ENCODE measurements at places on chromosomes 13 and 19.

DNA sequence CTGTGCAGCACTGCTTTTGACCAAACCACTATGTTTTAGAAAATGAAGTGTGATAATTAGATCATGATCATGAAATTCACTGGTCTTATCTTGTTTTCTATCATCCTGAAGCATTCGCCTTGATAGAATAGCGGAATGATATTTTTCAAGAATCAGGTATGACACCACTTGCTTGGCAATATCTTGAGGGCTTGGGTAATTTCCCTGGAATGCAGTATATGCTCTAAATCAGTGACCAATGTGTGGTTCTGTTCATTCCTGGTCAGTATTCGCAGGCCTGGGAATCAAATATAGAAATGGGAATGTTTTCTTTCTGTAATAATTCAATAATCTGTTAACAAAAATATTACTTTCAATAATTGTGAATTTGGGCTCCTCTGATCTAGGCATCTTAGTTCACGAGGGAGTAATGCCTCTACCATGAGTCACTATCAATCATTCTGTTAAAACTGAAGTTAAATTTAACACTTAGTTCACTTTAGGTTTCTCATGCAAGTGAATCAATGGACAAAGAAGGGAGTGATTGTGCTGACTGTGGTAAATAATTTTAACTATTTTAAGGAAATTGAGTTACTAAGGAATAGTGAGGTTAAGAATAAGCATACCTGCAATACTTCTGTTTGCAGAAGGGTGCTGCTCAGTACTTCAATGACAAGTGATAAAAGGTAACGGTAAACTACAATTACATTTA, 137.9 kb downstream of the PCDH20 start:
- no peak for DNase-seq

DNA sequence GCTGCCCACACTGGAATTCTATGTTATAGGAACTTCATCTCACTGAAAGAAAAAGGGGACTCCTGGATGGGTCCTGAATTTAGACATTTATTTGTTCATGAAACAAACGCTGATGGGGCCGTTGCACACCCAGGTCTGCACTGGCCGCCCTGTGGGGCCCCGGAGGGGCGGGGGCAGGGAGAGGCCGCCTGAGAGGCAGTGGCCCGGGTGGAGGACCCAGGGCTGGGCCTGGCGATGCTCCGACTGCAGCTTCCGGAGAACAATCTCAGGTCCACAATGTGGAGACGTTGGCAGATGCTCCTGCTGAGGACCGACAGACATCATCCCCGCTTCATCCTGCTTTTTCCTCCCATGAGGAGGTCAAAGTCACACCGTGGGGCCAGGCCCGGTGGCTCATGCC, 16.3 kb upstream of the PTBP1 start:
- no peak for DNase-seq

DNA sequence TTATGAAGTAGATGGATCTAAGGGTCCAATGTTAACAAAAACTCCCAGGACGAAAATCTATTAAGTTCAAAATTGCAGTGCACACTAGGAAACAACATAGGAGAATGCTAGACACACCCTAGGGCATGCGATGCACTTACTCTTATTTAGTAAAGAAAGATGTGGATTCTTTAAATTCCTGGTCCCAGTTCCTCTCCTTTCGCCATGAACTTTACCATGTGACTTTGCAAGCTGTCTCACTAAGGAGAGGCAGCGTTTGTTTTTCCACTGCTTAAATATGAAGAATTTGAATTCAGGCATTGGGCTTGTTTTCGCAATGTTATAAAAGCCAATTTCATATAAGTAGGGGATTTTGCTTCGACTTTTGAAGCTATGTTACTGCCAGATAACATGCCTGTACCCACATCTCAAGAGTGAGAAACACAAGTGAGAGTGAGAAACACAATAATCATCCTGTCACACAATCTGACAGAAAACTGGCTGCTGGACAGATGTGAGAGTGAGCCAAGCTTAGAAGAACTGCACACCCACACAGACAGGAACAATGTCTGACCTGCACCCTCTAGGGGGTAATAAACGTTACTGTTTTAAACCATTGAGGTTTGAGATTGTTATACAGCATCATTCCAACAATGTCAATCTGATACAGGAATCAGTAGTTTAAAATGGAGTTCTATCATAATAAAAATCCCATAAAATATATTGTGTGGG, 1308.4 kb downstream of the SLITRK5 start:
- no peak for DNase-seq

DNA sequence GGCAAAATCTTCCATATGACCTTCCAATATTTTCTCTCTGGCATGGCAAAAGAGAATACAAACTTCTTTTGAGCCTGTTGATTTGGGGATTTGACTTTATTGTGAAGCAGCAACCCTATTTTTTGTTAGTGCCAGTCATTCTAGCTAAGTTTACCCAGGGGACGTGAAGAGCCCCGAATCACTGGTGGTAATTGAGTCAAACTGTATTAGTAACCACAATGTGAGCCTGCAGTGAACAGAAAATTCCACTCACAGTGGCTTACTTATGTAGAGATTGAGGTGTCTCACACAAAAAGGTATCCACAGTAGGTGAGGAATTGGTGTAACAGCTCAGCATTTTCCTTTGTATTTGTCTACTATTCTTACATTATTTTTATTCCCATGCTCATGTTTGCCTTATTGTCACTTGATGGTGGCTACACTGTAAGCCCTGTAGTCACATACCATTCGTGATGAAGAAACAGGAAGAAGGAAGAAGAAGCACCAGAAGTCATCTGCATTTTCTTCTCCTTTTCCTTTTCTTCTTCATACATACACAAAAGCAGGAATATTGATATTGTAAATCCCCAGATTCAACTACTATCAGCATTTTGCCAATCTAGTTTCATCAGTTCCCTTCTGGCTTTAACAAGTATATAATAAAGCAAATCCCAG, 33.3 kb upstream of the MYCBP2 start:
- no peak for DNase-seq

DNA sequence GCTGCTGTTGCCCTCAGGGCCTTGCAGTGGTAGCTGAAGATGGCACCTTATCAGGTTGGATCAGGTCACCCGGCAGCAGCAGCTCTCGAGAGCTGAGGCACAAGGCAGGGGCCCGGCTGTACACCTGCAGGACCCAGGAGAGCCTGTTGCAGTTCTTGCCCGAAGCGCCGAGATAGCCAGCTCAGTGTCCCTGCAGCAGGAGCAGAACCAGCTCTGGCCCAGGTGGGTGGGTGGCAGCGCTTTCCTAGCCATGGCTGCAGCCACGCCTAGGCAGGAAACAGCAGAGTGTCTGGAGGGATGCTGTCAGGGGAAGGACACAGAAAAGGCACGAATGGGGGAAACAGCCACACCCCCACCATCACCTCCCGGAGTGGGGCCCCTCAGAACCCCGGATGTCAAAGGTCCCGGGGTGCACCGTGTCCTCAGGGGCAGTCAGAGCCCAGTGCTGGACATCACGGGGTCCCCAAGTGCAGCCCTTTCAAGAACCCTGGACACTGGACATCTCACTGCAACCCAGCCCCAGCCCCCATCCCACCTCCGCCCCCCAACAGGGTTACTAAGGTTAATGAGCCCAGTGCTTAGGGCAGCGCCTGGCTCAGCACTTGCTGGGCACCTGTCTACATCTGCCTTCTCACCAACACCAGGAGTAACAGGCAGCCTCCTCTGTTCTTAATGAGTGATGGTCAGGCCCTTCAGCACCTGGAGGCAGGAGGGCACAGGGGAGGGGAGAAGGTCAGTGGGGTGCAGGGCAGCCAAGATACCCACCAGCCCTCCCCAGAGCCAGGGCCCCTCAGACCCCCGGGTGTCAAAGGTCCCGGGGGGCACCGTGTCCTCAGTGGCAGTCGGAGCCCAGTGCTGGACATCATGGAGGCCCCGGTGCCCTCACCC, 8.7 kb downstream of the ACP4 start:
- DNase-seq, result no peak

GRCh38 chr13:41654796-41655195, 197.4 kb downstream of the RGCC start:
- no peak for DNase-seq

DNA sequence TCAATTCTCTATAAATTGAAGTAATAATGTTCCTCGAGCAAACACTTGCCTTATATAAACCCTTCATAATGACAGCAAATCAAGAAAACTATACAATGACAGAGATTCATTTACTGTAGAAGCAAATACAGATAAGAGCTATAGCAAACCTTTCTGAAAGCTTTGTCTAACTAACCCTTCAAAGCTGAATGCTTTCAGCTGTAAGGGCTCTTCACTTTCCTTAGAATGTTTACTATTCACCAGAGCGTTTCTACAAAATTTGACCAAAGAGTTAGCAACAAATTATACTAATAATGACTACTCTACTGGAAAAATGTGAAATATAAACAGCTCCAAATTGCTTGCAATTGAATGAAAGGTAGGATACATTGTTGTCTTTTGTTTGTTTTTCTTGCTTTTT, 218.1 kb downstream of the SLITRK5 start:
- no peak for DNase-seq

GRCh38 chr13:77267362-77267761, 59.5 kb downstream of the MYCBP2 start:
- DNase-seq, result no peak

All from stimulated activated CD4-positive, alpha-beta T cell treated with anti-CD3 and anti-CD28 coated beads, Interleukin-1b, Interleukin-23, amount 100 ng/mL, for 24 hours (primary cell).